Stimulated activated CD4-positive, alpha-beta T cell treated with anti-CD3 and anti-CD28 coated beads, Interleukin-4, amount 100 ng/mL, for 24 hours (primary cell): ENCODE measurements at places on chromosomes 3 and 15.

- peak; percentile 8 for DNase-seq
Observed at GRCh38 chr15:34365091-34365825, 1.7 kb downstream of the LPCAT4 start.

- DNase-seq, result no peak
Observed at GRCh38 chr3:139897759-139898158, 37.2 kb upstream of the CLSTN2 start.

- no peak for DNase-seq
Observed at GRCh38 chr3:125165189-125165947, 47.2 kb downstream of the SLC12A8 start.

DNA sequence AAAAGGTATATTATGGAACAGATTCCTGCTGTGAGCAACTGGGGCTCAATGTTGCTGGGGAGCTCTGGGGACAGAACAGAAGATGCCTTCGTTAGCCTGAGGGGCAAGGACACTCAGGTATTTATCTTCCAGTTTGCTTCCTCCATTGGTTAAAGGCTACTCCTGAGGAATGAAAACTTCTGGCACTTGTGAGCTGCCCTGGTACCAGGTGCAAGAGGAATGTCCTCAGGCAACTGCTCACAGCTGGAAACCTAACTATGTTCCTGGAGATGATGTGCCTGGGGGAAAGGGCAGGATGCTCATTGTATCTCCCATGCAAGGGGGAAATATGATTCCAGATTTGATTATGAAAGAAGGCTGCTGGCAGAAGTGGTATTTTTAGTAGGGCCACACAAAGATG lies 54.0 kb upstream of the BBX start:
- no peak for DNase-seq

DNA sequence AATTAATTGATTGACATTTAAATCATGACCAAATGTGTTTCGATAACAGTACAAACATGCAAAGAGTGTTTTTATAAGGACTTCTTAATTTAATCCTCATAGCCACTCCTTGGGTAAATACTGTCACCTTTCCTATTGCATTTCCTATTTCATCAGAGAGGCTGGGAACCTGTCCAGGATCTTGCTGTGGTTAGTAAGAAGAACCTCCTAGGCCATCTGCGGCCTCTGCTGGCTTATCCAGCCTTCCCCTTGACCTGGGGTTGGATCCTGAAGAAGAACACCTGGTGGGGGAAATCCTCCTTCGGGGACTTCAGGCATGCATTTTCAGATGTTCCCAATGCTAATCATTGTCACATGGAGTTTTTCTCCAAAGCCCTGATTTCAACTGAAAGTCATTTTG lies 25.5 kb downstream of the GLDN start:
- DNase-seq, result no peak

GRCh38 chr15:95674031-95674430 lies 656.5 kb upstream of the NR2F2 start:
- DNase-seq, result no peak

DNA sequence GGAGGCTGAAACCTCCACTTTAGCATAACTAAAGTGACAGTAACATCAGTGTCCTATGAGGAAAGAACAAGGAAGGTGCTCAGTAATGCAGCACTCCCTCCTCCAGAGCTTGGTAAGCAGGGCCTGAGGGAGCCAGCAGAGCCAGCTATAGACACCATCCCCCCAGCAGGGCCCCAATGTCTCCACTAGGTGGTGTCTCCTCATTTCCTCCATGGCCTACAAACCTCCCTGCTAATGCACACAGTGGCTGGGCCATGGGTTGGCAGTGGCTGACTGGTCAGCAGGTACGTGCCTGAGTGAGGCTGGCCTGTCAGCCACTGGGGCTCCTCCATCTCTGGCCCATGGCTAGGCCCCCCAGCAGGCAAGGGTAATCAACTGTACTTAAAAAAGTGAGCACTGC lies 13.6 kb downstream of the MRPS25 start:
- DNase-seq, result peak; percentile 50

DNA sequence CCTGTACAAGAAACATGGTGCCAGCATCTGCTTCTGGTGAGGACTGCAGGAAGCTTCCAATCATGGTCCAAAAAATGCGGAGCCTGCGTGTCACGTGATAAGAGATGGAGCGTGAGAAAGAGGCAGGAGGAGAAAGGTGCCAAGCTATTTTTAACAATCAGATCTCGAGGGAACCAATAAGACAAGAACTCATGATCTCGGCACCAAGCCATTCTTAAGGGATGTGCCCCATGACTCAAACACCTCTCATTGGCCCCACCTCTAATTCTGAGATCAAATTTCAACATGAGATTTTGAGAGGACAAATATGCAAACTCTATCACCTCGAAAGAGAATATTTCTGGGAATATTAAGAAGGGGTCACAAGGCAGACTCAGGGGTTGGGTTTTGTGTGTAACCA lies 107.2 kb downstream of the PYDC2 start:
- no peak for DNase-seq

- DNase-seq, result peak; percentile 73
Observed at GRCh38 chr15:52208306-52208946, 17.2 kb upstream of the GNB5 start.

DNA sequence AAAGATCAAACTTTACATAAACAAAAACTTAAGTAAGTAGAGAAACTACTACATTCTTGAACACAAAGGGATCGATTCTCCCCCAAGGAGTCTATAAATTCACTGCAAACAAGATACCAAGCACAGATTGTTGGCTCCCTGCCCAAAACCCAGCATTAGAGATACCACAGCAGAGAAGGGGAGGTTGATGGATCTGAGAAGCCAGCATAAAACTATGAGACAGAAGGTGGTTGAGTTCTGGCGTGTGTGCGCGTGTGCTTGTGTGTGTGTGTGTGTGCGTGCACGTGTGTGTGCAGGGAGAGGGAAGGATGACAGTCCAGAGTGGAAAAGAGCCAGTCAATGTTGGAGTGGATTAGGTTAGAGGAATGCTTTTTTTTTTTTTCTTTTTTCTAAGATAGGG lies 143.2 kb upstream of the PRR20G start:
- no peak for DNase-seq

GRCh38 chr3:6438031-6438430 lies 422.9 kb upstream of the GRM7 start:
- no peak for DNase-seq

- no peak for DNase-seq
Observed at GRCh38 chr3:187518616-187519015, 150.4 kb downstream of the RTP4 start.

DNA sequence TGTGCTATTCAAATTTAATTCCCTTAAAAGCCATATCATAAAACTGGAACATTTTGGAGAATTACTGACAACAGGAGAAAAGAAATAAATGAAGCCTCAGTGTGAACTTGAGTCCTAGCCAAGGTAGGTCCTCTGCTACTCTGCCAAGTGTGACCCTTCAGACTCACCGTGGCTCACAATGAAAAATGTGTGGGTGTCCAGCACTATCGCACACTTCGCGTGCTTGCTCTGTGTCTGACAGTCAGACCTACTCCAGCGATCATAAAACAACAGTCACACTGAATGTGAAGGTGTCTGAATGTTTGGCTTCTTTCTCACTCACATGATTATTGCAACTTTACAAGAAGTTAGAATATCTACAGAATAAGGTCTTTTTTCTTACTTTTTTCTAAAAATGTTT lies 65.8 kb upstream of the TRA2B start:
- DNase-seq, result no peak

DNA sequence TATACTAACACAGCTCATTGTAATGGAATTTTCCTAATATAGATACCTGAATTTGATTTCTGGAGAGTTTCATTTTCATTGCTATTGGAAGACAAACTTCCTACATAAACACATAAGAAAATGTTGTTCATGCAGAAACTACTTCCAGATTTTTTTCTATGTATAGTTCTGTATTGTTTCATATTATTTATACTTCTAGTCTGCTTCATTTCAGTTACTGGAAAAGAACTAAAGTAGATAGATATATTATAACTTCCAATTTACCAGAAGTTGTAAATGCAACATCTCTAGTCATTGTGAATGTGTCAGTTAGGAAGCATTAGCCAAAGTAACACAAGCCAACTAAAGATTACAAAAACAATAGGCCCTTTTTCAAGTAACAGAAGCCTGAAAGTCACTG lies 147.3 kb upstream of the ZNF385D start:
- DNase-seq, result no peak

GRCh38 chr3:175057401-175057800 lies 198.3 kb downstream of the NAALADL2 start:
- DNase-seq, result no peak

DNA sequence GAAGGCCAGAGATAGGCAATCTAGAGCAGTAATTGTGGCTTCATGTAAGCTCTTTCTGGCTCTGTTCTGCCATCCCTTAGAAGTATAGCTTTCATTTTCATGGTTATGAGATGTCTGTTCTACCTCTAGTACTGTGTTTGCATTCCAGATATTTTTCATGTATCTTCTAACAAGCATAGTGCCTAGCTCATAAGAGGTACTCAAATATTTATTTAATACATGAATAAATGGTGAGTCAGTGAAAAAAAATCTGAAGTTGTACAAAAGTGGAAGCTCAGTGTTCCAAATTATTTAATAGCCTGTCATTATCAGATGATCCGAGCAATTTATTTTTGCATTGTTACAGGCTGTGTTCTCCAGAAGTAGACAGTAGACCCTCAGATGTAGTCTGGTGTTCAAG lies 64.3 kb downstream of the OXSM start:
- no peak for DNase-seq

GRCh38 chr15:58221591-58222241 lies 83.5 kb downstream of the AQP9 start:
- DNase-seq, result no peak

GRCh38 chr3:161694682-161695564 lies 198.3 kb downstream of the OTOL1 start:
- no peak for DNase-seq

GRCh38 chr3:139534992-139535879 lies 4.3 kb downstream of the RBP1 start:
- no peak for DNase-seq

DNA sequence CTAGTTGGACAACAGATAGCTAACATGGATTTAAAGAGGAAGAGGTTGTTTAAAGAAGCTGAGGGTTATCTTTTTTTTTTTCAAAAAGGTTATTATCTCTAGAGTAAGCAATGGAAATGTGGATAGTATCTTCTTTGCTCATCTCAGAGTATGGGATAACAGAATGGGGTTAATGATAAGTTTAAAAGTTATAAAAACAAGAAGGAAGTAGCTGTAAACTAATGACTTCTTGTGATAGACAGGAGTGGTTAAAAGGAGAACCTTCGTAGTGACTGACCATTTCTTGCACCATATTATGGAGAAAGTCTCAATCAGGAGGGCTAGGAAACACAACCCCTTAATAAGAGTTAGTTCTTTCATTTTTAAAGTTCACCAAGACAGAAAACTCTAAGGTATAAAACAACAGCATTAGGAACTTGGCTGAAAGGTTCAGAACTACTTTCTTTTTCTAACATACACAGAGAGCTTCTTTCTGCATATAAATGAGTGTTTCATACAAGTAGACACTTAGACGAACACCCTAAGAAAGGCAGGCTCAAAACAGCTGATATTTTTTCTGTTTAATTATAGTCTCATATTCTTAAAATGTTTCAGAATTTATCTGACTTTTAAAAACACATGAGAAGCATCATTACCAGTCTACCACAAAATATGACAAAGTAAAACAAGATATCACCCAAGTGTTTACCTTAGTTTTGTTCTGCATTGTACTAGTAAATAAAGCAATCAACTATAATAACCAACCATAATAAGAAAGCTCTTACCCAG lies 140.0 kb downstream of the MEIS2 start:
- DNase-seq, result no peak

DNA sequence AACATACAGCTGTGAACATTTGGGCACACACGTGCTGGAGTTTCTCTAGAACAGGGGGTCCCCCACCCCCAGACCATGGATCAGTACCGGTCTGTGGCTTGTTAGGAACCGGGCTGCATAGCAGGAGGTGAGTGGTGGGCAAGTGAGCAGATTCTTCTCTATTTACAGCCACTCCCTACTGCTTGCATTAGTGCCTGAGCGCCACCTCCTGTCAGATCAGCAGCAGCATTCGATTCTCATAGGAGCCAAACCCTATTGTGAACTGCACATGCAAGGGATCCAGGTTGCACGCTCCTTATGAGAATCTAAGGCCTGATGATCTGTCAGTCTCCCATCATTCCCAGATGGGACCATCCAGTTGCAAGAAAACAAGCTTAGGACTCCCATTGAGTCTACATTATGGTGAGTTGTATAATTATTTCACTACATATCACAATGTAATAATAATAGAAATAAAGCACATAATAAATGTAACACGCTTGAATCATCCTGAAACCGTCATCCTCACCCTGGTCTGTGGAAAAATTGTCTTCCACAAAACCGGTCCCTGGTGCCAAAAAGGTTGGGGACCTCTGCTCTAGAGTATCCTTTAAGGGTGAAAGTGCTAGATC lies 25.8 kb downstream of the CHRM5 start:
- DNase-seq, result no peak

DNA sequence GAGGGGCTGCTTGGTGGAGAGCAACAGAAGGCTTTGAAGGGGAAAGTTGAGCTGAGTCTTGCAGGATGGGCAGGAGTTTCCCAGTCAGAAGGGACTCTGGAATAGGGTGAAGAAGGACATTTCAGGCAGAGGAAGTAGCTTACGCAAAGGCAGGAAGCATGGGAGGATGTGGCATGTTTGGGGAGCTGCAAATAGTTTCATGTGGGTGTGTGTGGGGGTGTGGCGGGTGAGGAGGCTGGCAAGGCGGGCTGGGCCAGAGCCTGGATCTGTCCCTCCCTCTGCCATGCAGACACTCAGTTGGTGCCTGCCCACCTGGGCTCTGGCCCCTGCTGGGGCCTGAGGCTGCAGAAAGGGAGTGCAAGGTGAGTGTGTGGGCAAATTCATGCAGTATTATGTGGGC lies 10.4 kb downstream of the TEX264 start:
- peak; percentile 32 for DNase-seq

- no peak for DNase-seq
Observed at GRCh38 chr3:11610044-11610671, 33.6 kb downstream of the VGLL4 start.

GRCh38 chr3:107943786-107944523 lies 146.9 kb downstream of the CD47 start:
- DNase-seq, result no peak

GRCh38 chr15:47961401-47962090 lies 159.2 kb upstream of the SLC24A5 start:
- DNase-seq, result no peak

DNA sequence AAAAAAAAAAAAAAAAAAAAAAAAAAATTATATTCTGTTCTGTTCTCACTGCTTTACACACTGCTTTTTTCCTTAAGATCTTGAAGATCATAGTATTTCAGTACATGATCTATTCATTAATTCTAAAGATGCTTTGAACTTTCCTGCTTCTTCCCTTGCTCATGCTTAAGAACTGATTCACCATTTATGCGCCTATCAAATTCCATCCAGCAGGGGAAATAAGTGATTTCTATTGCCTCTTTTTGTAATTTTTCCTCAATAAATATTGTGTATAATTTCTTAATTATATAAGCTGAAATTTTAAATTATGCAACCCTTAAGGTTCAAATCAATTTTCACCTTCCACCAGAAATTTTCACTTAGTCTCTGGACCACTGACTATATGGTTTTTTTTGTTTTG lies 10.6 kb downstream of the DENND6A start:
- DNase-seq, result no peak

GRCh38 chr15:55198706-55199105 lies 2.0 kb upstream of the RSL24D1 start:
- no peak for DNase-seq

- DNase-seq, result no peak
Observed at GRCh38 chr15:91586560-91586959, 266.9 kb upstream of the SLCO3A1 start.

GRCh38 chr3:122882361-122882947 lies 87.6 kb downstream of the SLC49A4 start:
- DNase-seq, result no peak
